ENCODE measurements at places on chromosomes 12 and 14.
A peak's percentile ranks its signal among the peaks of the same experiment; 100 is the strongest.

GRCh38 chr12:101884174-101884573 is 6.8 kb downstream of the DRAM1 start:
- DNase-seq = no peak

DNA sequence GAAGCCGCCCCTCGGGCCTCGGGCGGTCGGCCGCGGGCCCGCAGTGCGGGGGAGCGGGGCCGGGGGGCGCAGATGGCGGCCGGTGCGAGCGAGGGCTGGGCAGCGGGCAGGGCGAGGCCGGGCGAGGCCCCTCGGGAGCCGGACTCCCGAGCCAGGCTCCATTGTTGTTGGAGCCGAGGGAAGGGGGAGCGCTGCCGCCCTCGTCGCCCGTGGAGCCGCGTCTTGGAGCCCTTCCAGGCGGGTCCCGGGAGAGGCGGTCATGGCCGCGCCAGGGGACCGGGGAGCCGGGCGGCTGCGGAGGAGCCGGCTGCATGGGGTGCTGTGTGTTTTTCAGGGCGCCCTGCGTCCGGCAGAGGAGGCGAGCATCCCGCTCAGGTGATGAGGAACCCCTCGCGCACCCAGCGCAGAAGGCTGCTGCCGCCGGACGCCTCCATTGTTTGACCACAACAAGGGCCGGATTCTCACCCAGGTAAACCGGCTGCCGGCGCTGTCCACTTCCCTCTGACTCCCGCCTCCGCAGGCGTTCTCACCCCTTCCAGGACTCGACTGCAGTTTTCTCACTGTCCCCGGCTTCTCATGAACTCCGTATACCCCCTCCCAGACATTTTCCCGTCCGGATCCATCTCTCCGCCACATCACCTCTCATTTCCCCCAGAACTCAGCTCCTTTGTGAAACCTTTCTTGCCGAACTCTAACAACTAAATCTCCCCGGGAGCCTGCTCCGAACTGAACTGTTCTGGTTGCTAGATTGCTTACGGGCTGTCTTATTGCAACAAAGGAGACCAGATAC is 732 bp downstream of the ZNF664 start:
- DNase-seq = peak; percentile 13

GRCh38 chr12:25764409-25764808 is 194.1 kb upstream of the RASSF8 start:
- DNase-seq = no peak

DNA sequence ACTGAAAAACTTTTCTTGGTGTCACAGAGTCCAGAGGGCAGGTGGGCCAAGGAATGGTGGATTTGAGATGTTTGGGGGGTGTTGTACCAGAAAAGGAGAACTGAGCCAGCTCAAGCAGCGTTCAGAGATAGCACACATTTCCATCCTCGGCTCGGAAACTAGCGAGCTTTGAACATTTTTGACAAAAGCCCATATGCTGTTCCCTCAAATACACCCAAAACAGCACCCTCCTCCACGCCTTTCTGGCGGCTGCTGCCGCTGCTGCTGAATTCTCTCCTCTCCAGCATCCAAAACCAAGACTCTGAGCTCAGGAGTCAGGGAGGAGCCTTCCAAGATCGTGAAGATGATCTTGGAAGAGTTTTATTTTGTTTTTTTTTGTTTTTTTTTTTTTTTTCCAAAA is 961 bp downstream of the SRRM4 start:
- no peak for DNase-seq

GRCh38 chr12:3976351-3976938 is 103.2 kb upstream of the PARP11 start:
- DNase-seq = no peak

GRCh38 chr12:116317139-116317538 is 39.6 kb upstream of the MED13L start:
- DNase-seq = no peak

- DNase-seq = no peak
These were observed 36.5 kb downstream of the WIF1 start for GRCh38 chr12:65084579-65084978.

DNA sequence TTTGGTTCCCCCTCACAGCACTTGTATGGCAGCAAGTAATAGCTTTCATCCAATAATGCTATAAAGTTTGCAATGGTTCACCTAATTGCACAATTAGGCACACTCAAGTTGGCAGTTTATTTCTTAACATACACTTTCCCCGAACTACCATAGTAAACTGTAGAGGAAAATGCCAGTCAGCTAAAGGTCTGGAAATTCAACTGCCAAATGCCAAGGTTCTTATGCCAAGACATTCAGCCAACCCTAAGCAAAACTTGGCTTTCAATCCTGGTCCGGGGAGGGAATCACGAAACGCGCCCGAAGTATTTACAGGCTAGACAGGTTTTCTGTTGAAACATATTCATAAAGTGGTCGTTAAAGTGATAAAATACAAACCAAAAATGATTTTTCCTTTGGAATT is 1512.4 kb upstream of the FLRT2 start:
- DNase-seq = no peak

GRCh38 chr12:22064968-22065367 is 18.9 kb downstream of the CMAS start:
- DNase-seq = no peak

DNA sequence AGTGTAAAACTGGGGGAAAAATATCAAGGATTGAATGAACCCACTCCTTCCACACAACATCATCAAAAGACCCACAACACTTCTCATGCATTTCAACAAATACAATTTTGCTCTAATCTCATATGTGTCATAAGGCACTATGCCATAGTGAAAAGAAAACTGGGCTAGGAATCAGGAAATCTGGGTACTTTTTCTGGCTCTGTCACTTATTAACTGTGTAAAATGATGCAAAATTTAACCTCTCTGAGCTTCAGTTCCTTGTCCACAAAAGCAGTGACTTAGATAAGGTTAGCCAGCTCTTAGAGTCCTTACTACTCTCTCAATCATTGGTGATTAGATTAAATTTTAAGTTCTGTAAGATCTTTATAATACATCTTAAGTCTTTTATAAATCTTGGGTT is 250.5 kb upstream of the SOX5 start:
- no peak for DNase-seq

GRCh38 chr12:71768900-71769299 is 14.2 kb downstream of the RAB21 start:
- no peak for DNase-seq

- DNase-seq = no peak
These were observed 166.4 kb downstream of the DUSP6 start for GRCh38 chr12:89185889-89186288.

DNA sequence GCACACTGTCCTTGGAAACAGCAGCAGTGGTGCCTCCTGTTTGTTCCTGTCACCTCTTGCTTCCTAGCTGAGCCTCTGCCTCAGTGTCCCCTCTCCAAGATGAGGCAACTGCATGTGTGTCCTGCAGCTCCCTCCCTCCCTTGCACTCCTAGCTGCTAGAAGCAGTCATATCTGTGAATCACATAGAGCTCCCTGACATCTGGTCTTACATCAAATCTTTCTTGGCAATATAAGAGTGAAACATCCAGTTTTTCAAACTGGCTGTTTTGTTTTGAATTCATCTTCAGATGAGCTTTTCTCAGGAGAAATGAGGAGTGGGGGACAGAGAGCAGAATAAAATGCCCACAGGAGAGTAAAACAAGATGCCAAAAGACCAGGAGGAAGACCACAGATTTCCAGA is 103.7 kb downstream of the VCPKMT start:
- DNase-seq = no peak

DNA sequence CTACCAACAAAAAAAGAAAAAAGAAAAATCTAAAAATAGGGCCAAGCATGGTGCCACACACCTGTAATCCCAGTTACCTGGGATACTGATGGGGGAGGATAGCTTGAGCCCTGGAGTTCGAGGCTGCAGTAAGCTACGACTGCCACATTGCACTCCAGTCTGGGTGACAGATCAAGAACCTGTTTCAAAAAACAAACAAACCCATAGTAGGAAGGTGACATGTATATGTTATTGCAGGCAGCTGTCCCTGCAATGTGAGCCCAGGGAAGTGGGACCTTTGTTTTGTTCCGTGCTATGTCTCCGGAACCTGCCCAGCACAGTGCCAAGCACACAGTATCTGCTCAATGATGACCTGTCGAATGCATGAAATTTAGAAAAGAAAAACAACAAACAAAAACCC is 37.2 kb upstream of the YY1 start:
- DNase-seq = no peak
